Heart right ventricle (tissue), 16 donors: ENCODE measurements at places on chromosomes 13 and 19. TPM values are rescaled to one million over a fixed set of nuclear protein-coding genes. Genes with fewer than 3 reads are reported as not detected.

The BRME1 gene
- total RNA-seq = not detected

The NRTN gene
- 12.7 TPM for total RNA-seq

The GARIN5A gene
- 1.2 TPM for total RNA-seq

The NCCRP1 gene
- not detected for total RNA-seq

The ADGRE1 gene
- total RNA-seq = 4.8 TPM

The LPAR2 gene
- 1.2 TPM for total RNA-seq

The MUC16 gene
- total RNA-seq = 0.07 TPM

The SUCLA2 gene
- 148 TPM for total RNA-seq

The ZNF443 gene
- 2.5 TPM for total RNA-seq

DNA sequence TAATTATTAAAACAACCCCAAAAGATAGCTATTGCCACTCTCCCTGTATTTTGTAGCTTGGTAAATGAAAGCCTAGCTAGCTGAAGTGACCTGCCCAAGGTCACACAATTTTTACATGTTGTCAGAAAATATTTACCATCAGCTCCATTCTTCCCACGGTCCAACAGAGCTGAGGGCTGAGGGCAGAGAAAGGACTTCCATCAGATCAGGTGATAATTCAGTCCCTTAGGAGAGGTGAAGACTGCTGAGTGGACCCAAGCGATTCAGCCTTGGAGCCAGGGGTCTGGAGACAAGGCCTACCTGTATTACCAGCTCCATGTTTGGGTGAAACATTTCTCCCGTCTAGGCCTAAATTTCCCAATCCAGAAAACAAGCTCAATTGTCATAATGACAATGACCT lies 149.5 kb upstream of the TSHZ3 start:
- H3K27ac ChIP-seq = no peak overlapping the region
- H3K27me3 ChIP-seq = no peaks in the 10 kb centered on the region
- H3K4me1 ChIP-seq = no peaks in the 10 kb centered on the region
- DNase-seq = no peak
- no peak overlapping the region for H3K4me3 ChIP-seq

DNA sequence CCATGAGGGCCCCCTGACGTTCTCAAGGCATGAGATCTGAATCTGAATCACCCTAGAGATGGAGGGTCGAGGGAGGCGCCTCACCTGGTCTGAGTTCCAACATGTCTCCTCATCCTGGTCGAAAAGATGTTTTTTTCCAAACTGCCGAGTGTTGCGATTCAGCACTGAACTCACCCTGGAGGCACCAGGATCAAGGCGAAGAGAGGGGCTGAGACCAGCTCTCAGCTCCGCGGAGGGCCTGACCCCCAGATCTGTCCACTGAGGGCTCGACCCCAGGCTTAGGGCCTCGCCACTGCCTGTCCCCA lies 555 bp downstream of the NR2C2AP start:
- peaks cover 43% of the 10 kb centered on the region for H3K36me3 ChIP-seq
- peaks cover 6% of the 10 kb centered on the region for H3K27me3 ChIP-seq
- peaks cover 9% of the 10 kb centered on the region for H3K4me1 ChIP-seq
- no peak for DNase-seq
- H3K27ac ChIP-seq = peak overlapping the region; percentile 68
- H3K4me3 ChIP-seq = peak overlapping the region; percentile 70

DNA sequence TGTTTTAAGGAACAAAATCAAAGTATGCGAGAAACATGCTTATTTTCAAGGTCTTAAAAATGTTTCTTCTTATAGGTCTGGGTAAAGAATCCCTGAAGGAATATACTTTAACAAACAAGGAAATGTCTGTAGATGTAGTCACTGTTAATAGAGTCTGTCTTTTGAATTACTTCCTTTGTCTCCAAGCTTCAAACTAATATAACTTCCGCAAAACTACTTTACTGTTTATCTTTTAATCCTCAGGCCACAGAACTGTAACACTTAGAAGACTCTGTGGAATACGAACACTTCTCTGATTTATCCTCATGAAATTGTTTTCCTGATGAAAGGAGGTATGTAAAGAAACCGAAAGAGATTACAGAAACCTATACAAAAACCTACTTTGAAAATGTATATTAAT lies 316.0 kb downstream of the PCDH9 start:
- no peak overlapping the region for H3K27ac ChIP-seq
- no peak overlapping the region for H3K4me3 ChIP-seq
- H3K36me3 ChIP-seq = no peaks in the 10 kb centered on the region

DNA sequence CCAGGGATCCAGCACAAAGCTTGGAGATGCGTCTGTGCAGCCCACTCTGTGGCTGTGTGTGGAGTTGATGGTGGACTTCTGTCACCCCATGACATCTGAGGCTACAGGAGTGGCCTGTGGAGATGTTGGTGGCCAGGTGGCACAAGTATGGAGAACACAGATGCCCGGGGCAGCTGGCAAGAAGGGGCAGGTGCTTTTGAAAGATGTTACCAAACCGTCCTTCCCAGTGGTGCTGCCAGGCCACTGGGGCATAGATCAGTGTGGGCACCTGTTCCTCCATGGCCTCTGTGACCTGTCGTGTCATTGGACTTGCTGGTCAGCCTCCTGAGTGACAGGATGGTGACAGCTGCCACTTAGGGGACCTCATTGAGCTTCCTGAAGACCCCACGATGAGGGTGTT lies 36.2 kb downstream of the KDM4B start:
- peaks cover 18% of the 10 kb centered on the region for H3K4me1 ChIP-seq
- DNase-seq = no peak
- no peaks in the 10 kb centered on the region for H3K36me3 ChIP-seq
- H3K27me3 ChIP-seq = no peaks in the 10 kb centered on the region
- no peak overlapping the region for H3K4me3 ChIP-seq
- no peak overlapping the region for H3K27ac ChIP-seq

DNA sequence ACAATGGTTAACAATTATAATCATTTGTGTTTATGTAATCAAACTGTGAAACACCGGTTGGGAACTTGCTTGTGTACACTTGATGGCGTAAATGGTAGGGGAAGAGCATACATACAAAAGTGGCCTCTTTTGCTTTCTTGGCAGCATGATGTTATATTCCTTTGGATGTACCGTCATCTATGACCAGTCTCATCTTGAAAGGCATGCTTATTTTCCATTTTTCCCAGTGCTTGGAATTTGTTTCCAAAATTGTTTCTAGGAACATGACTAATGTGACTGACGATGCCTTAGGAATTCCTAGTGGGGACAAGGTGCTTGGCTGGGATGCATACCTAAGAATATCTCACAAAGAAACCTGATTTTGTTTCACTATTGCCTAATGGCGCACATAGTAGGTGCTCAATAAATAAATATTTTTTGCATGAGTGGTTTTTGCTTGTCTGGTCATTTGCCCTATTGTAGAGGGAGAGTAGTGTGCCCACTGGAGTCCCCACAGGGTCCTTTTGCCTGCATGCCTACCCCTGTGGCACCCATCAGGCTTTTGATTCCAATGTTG lies 45.5 kb downstream of the SAE1 start:
- peak overlapping the region; percentile 62 for H3K27ac ChIP-seq
- peaks cover 37% of the 10 kb centered on the region for H3K36me3 ChIP-seq
- H3K27me3 ChIP-seq = no peaks in the 10 kb centered on the region
- no peak for DNase-seq
- H3K4me1 ChIP-seq = peaks cover 20% of the 10 kb centered on the region

- no peak overlapping the region for H3K4me3 ChIP-seq
- H3K27ac ChIP-seq = no peak overlapping the region
- no peaks in the 10 kb centered on the region for H3K27me3 ChIP-seq
- DNase-seq = no peak
- no peaks in the 10 kb centered on the region for H3K36me3 ChIP-seq
Observed at GRCh38 chr13:65725006-65725405, 1505.1 kb downstream of the PCDH9 start.

DNA sequence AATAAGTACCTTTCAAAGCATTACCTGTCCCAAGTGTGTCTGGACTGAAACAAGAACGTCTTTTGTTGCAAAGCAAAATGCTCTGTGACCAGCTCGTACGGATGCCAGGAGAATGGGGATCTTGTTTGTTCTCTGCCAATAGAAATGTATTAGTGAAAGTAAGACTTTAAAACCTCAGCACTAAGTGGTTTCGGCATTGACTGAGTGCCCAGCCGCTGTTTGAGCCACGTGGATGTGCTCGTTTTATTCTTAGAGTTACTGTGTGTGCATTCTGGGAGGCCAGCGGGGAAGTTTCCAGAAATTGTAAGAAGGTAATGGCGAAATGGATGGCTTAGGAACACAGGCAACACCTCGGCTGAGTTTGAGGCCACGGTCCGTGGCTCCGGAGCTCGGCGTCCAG lies 117.1 kb upstream of the USP29 start:
- no peaks in the 10 kb centered on the region for H3K27me3 ChIP-seq
- no peaks in the 10 kb centered on the region for H3K4me1 ChIP-seq
- no peaks in the 10 kb centered on the region for H3K36me3 ChIP-seq
- no peak overlapping the region for H3K4me3 ChIP-seq

DNA sequence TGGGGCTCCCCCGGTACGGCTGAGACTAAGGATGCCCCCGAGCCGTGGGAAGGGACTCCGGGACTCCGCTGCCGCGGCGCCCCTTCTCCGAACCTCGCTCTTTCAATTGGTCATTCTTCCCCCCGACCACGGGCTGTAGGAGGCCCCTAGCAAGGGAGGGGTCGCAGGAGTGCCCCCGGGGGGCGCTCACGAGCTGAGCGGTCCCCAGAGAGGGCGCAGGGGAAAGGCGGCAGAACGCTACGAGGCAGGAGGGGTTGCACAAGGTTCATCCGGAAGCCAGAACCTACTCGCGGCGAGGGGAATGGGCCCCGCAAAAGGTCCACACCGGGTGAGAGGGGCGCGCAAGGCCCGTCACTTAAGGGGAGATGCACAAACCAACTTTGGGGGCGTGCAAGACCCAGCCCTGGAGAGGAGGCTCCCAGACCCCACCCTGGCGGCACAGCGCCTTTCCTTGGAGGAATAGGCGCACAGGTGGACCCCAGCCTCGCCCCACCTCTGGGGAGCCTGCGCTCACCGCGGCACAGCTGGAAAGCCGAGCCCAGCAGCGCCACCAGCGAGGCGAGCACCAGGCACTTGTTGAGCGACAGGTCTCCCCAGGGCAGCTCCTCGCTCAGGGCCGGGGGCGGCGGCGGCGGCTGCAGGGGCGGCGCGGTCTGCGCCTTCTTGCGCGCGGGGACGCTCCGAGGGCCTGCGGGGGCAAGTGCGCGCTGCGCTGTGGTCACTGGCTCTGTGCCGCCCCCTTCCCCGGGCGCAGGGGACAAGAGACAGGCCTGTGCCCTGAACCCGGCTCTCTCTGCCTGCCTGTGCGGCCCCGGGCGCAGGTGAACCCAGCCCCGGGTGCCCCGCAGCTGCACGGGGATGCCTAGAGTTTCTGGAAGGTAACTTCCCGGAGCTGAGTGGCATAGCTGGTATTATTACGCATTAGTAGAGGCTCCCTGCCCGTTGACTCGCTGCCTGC lies 2.8 kb downstream of the JSRP1 start:
- DNase-seq = no peak
- H3K4me1 ChIP-seq = peaks cover 33% of the 10 kb centered on the region
- peaks cover 5% of the 10 kb centered on the region for H3K36me3 ChIP-seq

- DNase-seq = peak; percentile 24
- peak overlapping the region; percentile 84 for H3K27ac ChIP-seq
- no peaks in the 10 kb centered on the region for H3K36me3 ChIP-seq
Observed at GRCh38 chr13:77833331-77833863, 85.2 kb downstream of the EDNRB start.

GRCh38 chr19:18426416-18426767 lies 7.2 kb downstream of the SSBP4 start:
- H3K36me3 ChIP-seq = no peaks in the 10 kb centered on the region
- H3K4me1 ChIP-seq = peaks cover 87% of the 10 kb centered on the region
- H3K27ac ChIP-seq = peak overlapping the region; percentile 76
- H3K27me3 ChIP-seq = no peaks in the 10 kb centered on the region
- H3K4me3 ChIP-seq = no peak overlapping the region

GRCh38 chr13:52983836-52984235 lies 44.8 kb upstream of the OLFM4 start:
- no peaks in the 10 kb centered on the region for H3K27me3 ChIP-seq
- H3K27ac ChIP-seq = no peak overlapping the region
- no peaks in the 10 kb centered on the region for H3K36me3 ChIP-seq

GRCh38 chr13:53694814-53695532 lies 666.4 kb downstream of the OLFM4 start:
- no peaks in the 10 kb centered on the region for H3K27me3 ChIP-seq
- no peak for DNase-seq
- no peaks in the 10 kb centered on the region for H3K36me3 ChIP-seq

DNA sequence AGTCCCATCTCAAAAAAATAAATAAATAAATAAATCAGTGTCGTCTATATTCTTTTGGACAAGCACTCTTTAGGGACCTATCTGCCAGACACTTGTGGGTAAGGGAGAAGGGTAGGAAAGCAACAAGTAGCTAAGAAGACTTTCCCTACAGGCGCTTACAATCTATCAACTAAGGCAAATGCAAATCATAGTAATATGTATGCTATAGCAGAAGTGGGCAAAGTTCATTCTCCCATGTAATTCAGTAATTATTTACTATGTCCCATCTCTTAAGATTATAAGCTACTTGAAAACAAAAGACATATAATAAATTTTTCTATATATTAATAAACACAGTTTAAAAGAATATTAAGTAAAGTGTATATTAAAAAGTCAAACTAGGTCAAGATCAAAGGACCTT lies 16.5 kb downstream of the ELF1 start:
- DNase-seq = no peak
- H3K27ac ChIP-seq = no peak overlapping the region
- peaks cover 16% of the 10 kb centered on the region for H3K36me3 ChIP-seq
- no peaks in the 10 kb centered on the region for H3K27me3 ChIP-seq

DNA sequence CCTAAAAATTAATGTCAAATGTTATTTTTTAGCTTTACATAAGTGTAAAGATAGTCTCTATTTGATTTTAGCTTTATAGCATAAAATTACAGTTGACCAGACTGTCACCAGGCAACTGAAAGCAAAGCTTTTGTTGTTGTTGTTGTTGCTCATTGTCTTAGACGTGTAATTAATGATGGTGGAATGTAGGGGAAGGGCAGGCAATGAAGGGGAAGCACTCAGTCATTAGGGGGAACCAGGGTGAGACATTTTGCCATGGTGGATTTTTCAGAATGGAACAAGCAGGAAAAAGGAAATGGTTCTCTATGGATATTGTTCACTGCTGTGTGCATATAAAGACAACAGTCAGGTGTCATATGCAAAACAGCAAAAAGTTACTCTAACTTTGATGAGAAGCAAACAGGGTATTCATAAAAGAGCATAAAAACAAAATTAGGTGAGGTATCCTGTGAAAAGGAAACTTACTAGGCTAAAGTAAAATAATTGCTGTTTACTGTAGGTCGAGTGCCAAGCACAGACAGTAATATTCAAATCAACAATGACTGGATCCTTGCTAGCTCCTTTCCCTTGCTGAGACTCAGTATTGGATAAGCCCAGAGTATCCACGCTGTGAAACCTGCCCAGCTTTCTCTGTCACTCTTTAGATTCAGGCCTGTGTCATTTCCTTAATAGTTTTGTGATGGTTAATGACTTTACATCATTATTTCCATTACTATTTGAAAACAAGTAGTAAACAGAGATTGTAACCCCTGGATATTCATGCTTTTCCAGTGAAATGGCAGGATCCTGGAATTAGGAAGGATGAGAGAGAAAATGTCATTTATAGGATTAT lies 110.5 kb downstream of the LRCH1 start:
- no peak overlapping the region for H3K4me3 ChIP-seq
- no peaks in the 10 kb centered on the region for H3K27me3 ChIP-seq
- H3K4me1 ChIP-seq = peaks cover 74% of the 10 kb centered on the region
- peak overlapping the region; percentile 3 for H3K27ac ChIP-seq

GRCh38 chr13:88456151-88456550 lies 785.0 kb downstream of the SLITRK5 start:
- H3K4me1 ChIP-seq = no peaks in the 10 kb centered on the region
- no peaks in the 10 kb centered on the region for H3K27me3 ChIP-seq
- H3K36me3 ChIP-seq = no peaks in the 10 kb centered on the region
- no peak for DNase-seq
- no peak overlapping the region for H3K27ac ChIP-seq
- H3K4me3 ChIP-seq = no peak overlapping the region
